ENCODE measurements at places on chromosomes 2 and 18. TPM values are rescaled to one million over a fixed set of nuclear protein-coding genes. Genes with fewer than 3 reads are reported as not detected.

GRCh38 chr2:43368483-43369385 lies 142.3 kb upstream of the ZFP36L2 start:
- no peak for DNase-seq
- H3K36me3 ChIP-seq = no peaks in the 10 kb centered on the region
- H3K4me3 ChIP-seq = no peak overlapping the region
- no peaks in the 10 kb centered on the region for H3K27me3 ChIP-seq
- H3K4me1 ChIP-seq = peaks cover 30% of the 10 kb centered on the region

DNA sequence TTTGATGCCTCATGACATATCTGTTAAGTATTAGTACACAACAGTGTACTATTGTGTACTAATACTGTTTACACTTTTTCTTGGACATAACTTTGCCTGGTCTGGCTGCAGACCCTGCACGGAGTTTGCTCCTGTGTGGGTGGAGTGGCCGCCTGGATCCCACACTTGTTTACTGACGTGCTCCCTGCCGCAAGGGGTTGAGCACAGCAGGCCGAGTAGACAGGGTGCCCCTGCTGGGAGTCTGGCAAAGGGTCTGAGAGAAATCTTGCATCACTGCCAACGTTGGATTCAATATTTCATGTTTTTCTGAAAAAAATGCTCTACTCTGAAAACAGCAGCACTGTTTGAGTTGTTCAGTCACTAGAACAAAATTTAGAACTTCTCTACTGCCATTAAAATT lies 59.0 kb downstream of the PDK1 start:
- no peaks in the 10 kb centered on the region for H3K4me1 ChIP-seq
- H3K36me3 ChIP-seq = no peaks in the 10 kb centered on the region
- H3K27ac ChIP-seq = no peak overlapping the region
- no peak overlapping the region for H3K4me3 ChIP-seq
- no peak for DNase-seq

Gene BAZ2B
- polyA plus RNA-seq = 6.8 TPM

GRCh38 chr2:183070942-183071844 lies 7.4 kb upstream of the DUSP19 start:
- no peaks in the 10 kb centered on the region for H3K36me3 ChIP-seq
- H3K4me3 ChIP-seq = no peak overlapping the region
- peak; percentile 15 for DNase-seq
- H3K4me1 ChIP-seq = no peaks in the 10 kb centered on the region

- no peaks in the 10 kb centered on the region for H3K27me3 ChIP-seq
- no peak for DNase-seq
- H3K4me1 ChIP-seq = no peaks in the 10 kb centered on the region
- peaks cover 20% of the 10 kb centered on the region for H3K36me3 ChIP-seq
- no peak overlapping the region for H3K27ac ChIP-seq
These were observed 169.0 kb downstream of the EIPR1 start for GRCh38 chr2:3208591-3208990.

GRCh38 chr2:167814881-167815718 lies 432.3 kb downstream of the STK39 start:
- H3K27ac ChIP-seq = no peak overlapping the region
- no peaks in the 10 kb centered on the region for H3K4me1 ChIP-seq
- no peaks in the 10 kb centered on the region for H3K27me3 ChIP-seq
- no peak for DNase-seq
- H3K36me3 ChIP-seq = no peaks in the 10 kb centered on the region

Gene PDE6D
- polyA plus RNA-seq = 31.2 TPM

DNA sequence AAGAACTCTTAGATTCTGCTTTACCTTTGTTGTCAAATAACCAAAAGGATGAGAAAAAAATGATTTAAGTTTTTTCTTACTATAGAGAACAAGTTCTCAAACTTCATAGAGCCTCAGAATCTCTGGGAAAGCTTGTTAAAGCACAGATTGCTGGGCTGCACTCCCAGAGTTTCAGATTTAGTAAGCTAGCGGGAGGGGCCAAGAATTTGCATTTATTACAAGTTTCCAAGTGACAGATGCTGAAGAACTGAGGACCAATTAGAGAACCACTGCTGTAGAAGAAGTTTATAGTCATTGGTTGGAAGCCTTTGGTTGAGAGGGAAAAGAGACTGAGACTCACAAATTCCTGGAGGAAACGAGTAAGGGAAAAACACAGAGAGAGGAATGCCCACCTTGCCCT lies 32.1 kb downstream of the PID1 start:
- DNase-seq = no peak
- no peaks in the 10 kb centered on the region for H3K4me1 ChIP-seq
- no peaks in the 10 kb centered on the region for H3K36me3 ChIP-seq
- no peaks in the 10 kb centered on the region for H3K27me3 ChIP-seq
- H3K4me3 ChIP-seq = no peak overlapping the region

- H3K36me3 ChIP-seq = no peaks in the 10 kb centered on the region
- no peak for DNase-seq
- no peak overlapping the region for H3K4me3 ChIP-seq
- peaks cover 16% of the 10 kb centered on the region for H3K4me1 ChIP-seq
- H3K27ac ChIP-seq = no peak overlapping the region
- no peaks in the 10 kb centered on the region for H3K27me3 ChIP-seq
These were observed 63.0 kb downstream of the REEP1 start for GRCh38 chr2:86274265-86274917.

Gene ARL4C
- polyA plus RNA-seq = 1.2 TPM

Gene TLK1
- polyA plus RNA-seq = 5.8 TPM

Gene PROKR1
- polyA plus RNA-seq = not detected

Gene KRCC1
- polyA plus RNA-seq = 18.5 TPM

DNA sequence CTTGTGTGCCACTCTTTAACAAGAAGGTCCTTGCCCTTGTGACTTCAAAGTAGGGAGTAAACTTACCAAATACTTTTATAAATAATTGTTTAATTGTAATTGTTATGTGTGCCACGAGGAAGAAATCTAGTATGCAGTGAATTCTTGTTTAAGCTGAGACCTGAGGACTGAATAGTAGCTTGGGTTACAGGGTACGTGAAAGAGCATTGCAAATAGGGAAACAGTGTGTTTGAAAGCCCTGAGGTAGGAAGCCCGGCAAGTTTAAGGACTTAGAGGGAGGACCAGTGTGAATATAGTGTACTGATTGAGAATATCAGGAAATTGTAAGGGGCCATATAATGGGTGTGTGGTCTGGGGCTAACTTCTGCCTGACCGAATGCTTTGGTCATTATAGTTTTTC lies 26.2 kb downstream of the PHLPP1 start:
- no peaks in the 10 kb centered on the region for H3K36me3 ChIP-seq
- H3K27me3 ChIP-seq = no peaks in the 10 kb centered on the region
- H3K4me1 ChIP-seq = peaks cover 20% of the 10 kb centered on the region
- DNase-seq = no peak
- H3K4me3 ChIP-seq = no peak overlapping the region

DNA sequence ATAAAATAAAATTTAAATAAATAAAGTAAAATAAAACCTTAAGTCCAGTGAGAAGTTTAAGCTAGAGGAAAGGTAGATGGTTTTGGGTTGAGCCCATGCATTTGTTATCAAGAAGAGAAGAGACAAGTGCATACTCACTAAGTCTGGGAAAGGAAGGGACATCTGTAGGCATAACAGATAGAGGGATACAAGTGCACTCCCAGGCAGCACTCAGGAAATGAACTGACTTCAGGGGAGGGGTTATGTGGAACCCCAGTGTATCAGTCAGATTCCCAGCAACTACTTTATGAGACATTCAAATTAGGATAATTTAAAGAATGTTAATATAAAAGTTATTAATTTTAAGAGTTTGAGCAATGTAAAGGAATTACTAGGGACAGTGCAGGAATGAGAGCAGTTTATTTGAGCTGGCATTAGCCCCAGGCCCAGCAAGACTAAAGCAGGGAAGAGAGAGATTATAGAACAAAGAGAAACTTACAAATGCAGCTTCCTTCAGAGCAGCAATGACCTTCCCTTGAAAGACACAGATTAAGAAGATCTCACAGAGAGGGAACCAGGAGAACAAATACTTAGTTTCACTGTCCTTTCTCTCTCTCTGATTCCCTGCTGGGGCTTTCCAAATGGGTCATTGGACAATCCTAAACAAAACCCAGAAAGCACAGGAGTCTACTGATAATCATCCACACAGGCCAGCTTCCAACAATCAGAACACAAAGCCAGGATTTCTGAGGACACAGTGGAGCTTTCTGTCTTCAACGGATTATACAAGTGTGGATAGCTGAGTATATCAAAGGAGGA lies 109.7 kb downstream of the ERBB4 start:
- no peak overlapping the region for H3K27ac ChIP-seq
- H3K27me3 ChIP-seq = no peaks in the 10 kb centered on the region
- DNase-seq = no peak
- no peak overlapping the region for H3K4me3 ChIP-seq
- peaks cover 4% of the 10 kb centered on the region for H3K4me1 ChIP-seq

Gene GPR45
- polyA plus RNA-seq = not detected

Gene LIMS4
- polyA plus RNA-seq = 1.2 TPM

Gene CIB4
- not detected for polyA plus RNA-seq

Gene MC4R
- not detected for polyA plus RNA-seq

- no peak for DNase-seq
- no peaks in the 10 kb centered on the region for H3K27me3 ChIP-seq
- peaks cover 24% of the 10 kb centered on the region for H3K4me1 ChIP-seq
- H3K27ac ChIP-seq = peak overlapping the region; percentile 79
- no peak overlapping the region for H3K4me3 ChIP-seq
These were observed 91.6 kb downstream of the TTC27 start for GRCh38 chr2:32719430-32719829.

- no peak overlapping the region for H3K4me3 ChIP-seq
- no peak overlapping the region for H3K27ac ChIP-seq
- H3K27me3 ChIP-seq = no peaks in the 10 kb centered on the region
These were observed 58.2 kb downstream of the MBP start for GRCh38 chr18:77074431-77074830.

Gene BUB1
- 0.15 TPM for polyA plus RNA-seq

Gene IHH
- 0.03 TPM for polyA plus RNA-seq

DNA sequence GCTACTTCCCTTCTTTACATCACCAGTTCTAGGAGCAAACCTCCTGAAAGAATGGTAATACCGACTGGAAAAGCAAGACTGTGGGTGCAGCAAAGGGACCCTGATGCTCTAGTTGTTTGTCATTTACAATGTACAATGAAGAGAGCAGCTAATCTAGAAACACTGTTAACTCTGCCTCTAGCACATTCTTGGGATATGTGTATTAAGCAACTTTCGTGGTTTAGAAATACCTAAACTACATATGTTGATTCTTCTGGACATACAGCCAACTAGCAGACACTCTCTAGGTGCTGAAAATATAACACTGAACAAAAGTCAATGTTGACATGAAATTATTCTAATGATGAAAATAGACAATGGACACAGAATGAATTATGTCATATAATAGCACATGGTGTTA lies 440.3 kb upstream of the MC4R start:
- H3K27ac ChIP-seq = no peak overlapping the region
- H3K4me3 ChIP-seq = no peak overlapping the region
- no peak for DNase-seq
- no peaks in the 10 kb centered on the region for H3K27me3 ChIP-seq

Gene RAB31
- polyA plus RNA-seq = 4.5 TPM

- DNase-seq = no peak
- H3K4me3 ChIP-seq = no peak overlapping the region
- H3K27me3 ChIP-seq = no peaks in the 10 kb centered on the region
These were observed 273.7 kb upstream of the UBE2E3 start for GRCh38 chr2:180706694-180707093.

- peak; percentile 53 for DNase-seq
- no peaks in the 10 kb centered on the region for H3K27me3 ChIP-seq
- H3K4me1 ChIP-seq = peaks cover 58% of the 10 kb centered on the region
- peak overlapping the region; percentile 99 for H3K27ac ChIP-seq
- H3K4me3 ChIP-seq = peak overlapping the region; percentile 88
- no peaks in the 10 kb centered on the region for H3K36me3 ChIP-seq
These were observed 1.1 kb downstream of the EPC2 start for GRCh38 chr2:148645539-148646230.

- peaks cover 51% of the 10 kb centered on the region for H3K4me1 ChIP-seq
- no peaks in the 10 kb centered on the region for H3K36me3 ChIP-seq
- H3K27me3 ChIP-seq = no peaks in the 10 kb centered on the region
- H3K27ac ChIP-seq = no peak overlapping the region
- no peak overlapping the region for H3K4me3 ChIP-seq
- DNase-seq = peak; percentile 50
These were observed 31.9 kb upstream of the ITGA6 start for GRCh38 chr2:172395503-172395902.

GRCh38 chr2:241207151-241207550 lies 18.7 kb downstream of the ANO7 start:
- H3K36me3 ChIP-seq = no peaks in the 10 kb centered on the region
- DNase-seq = no peak
- H3K27me3 ChIP-seq = no peaks in the 10 kb centered on the region
- no peak overlapping the region for H3K27ac ChIP-seq
- no peak overlapping the region for H3K4me3 ChIP-seq

- no peaks in the 10 kb centered on the region for H3K27me3 ChIP-seq
- no peak overlapping the region for H3K4me3 ChIP-seq
- H3K4me1 ChIP-seq = no peaks in the 10 kb centered on the region
- H3K27ac ChIP-seq = no peak overlapping the region
- DNase-seq = no peak
These were observed 880.6 kb downstream of the TSN start for GRCh38 chr2:122636097-122636496.

Gene ABHD1
- polyA plus RNA-seq = 0.29 TPM

Gene DNAH7
- not detected for polyA plus RNA-seq

Gene EMILIN2
- 15.4 TPM for polyA plus RNA-seq

DNA sequence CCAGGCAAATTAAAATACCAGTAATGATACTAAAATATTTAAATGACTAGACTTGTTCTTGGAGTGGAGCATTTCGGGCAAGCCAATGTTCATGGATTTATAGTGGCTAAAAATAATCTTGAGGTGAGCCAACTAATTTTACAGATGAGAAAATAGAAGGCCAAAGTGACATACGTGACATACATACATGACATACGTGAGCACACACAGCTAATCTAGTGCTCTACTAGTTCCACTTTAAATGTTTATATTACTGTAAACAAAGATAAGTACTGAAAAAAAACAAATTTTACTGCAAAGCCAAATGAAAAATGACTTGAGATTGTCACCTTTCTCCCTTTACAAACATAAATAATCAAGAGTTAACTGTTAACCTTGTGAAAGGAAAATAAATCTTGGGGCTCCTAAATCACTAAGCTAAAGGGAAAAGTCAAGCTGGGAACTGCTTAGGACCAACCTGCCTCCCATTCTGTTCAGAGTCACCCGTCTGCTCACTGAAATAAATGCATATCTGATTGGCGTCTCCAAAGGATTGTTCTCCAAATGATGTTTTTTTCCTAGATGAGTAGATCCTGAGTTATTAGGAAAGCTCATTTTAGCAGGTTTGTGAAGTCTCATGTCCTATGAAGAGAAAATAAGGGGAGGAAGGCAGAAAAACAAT lies 96.7 kb downstream of the PMS1 start:
- no peaks in the 10 kb centered on the region for H3K36me3 ChIP-seq
- DNase-seq = no peak
- no peak overlapping the region for H3K4me3 ChIP-seq
- no peak overlapping the region for H3K27ac ChIP-seq
- no peaks in the 10 kb centered on the region for H3K27me3 ChIP-seq
- H3K4me1 ChIP-seq = no peaks in the 10 kb centered on the region

GRCh38 chr2:176081376-176081836 lies 2.4 kb downstream of the EVX2 start:
- peaks cover 22% of the 10 kb centered on the region for H3K4me1 ChIP-seq
- no peak overlapping the region for H3K27ac ChIP-seq
- H3K4me3 ChIP-seq = peak overlapping the region; percentile 7
- DNase-seq = no peak
